ENCODE measurements at places on chromosomes 16 and 17. TPM values are rescaled to one million over a fixed set of nuclear protein-coding genes. Genes with fewer than 3 reads are reported as not detected.

TMIGD1 gene
- not detected for total RNA-seq

OR2C1 gene
- not detected for total RNA-seq

HP gene
- total RNA-seq, result not detected

HBQ1 gene
- 0.63 TPM for total RNA-seq

TNFSF12 gene
- total RNA-seq, result 14.5 TPM

KCNJ18 gene
- not detected for total RNA-seq

CMTM2 gene
- not detected for total RNA-seq

ASPA gene
- 9.7 TPM for total RNA-seq

GRAPL gene
- not detected for total RNA-seq

PDILT gene
- not detected for total RNA-seq

EIF5A gene
- total RNA-seq, result 1,006 TPM

KCNH4 gene
- total RNA-seq, result not detected

AIPL1 gene
- not detected for total RNA-seq

FNDC8 gene
- not detected for total RNA-seq

ANKS3 gene
- total RNA-seq, result 22.0 TPM

BCL6B gene
- total RNA-seq, result 0.41 TPM

RHBDL1 gene
- 1.6 TPM for total RNA-seq

KPNA2 gene
- 83.9 TPM for total RNA-seq

PIGL gene
- 13.8 TPM for total RNA-seq

Data from fibroblast of the aortic adventitia (primary cell).